ENCODE measurements at places on chromosomes 3 and 15. TPM values are rescaled to one million over a fixed set of nuclear protein-coding genes. Genes with fewer than 3 reads are reported as not detected.

ZSCAN29 gene
- total RNA-seq = 26.6 TPM

ITGB5 gene
- total RNA-seq = 2.0 TPM

MITF gene
- 0.38 TPM for total RNA-seq

GATM gene
- total RNA-seq = 1.9 TPM

IMP3 gene
- 123 TPM for total RNA-seq

ACAN gene
- total RNA-seq = not detected

GOLGA8S gene
- 0.07 TPM for total RNA-seq

Measured in CD8-positive, alpha-beta memory T cell (primary cell).